ENCODE measurements at places on chromosomes 6 and 20.

DNA sequence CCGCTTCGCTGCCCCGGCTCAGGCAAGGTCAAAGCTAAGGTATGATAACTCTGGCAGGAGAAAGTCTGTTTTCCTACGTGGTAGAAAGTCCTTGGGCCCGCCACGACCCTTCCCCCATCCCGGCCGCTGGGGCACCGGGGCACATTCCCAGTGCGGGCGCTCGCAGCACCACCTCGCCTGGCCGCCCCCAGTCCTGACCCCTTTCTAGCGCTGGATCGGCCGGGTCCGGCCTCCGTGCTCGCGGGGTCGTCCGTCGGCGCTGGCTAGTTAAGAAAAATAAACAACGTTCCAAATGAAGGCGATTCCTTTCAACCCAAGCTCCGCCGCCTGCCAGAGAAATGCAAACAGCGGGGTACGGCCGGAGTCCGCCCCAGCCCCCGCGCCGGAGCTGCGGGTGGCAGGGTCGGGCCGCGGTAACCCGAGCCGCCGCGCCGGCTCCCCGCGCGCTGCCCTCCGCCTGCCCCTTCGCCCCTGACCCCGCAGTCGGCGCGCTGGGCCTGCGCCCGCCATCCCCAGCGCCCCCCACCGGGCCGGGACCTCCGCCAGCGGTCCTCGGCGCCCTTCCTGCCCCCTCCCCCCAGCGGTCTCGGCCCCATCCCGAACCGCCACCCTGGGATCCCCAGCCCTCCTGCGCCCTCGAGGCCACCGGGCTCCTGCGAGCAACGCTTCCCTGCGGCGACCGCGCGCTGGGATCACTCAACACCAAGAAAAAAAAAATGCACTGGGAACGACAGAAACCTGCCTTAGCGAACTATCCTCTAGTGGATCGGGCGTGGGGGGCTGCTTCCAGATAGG, 37.6 kb downstream of the NCR2 start:
- DNase-seq, result no peak

GRCh38 chr6:452301-453067, 60.9 kb downstream of the IRF4 start:
- DNase-seq, result no peak

DNA sequence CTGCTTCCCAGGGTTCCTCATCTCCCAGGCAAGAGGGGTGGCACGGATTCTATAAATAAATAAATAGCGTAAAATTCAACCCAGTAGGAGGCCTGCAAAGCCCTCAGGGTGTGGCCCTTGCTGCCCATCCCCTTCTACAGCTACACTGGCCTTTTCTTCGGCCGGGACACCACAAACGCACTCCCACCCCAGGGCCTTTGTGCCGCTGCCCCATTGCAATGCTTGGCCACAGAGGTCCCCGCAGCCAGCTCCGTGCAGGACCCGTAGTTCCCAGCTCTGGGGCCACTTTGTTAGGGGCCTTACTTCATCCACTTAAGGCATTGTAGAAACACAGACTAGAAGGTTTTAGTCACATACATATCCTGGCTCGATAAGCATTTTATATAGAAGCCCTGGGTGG, 151.2 kb downstream of the ERMARD start:
- no peak for DNase-seq

DNA sequence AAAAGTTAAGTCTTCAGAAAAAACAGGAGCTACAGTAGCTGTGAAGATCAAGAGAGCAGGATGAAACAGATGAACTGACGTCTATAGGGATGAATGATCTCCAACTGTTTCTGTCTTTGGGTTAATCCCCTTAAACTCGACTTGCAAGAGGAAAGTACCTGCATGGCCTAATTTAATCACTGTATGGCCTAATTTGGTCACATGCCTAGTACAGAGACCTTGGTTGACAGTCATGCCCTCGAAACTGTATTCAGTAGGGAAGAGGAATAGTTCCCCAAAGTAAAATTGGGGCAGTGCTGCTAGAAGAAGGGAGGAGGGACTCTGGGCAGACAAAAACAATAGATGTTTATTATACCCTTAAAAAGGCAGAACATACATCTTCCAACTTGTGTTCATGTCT, 10.0 kb upstream of the SMAP1 start:
- no peak for DNase-seq

GRCh38 chr6:123632641-123633040, 4.1 kb downstream of the TRDN start:
- no peak for DNase-seq

- no peak for DNase-seq
Observed at GRCh38 chr6:33144373-33144772, 47.9 kb downstream of the COL11A2 start.

- no peak for DNase-seq
Observed at GRCh38 chr6:82217018-82217586, 30.4 kb downstream of the IBTK start.

GRCh38 chr6:91081452-91082067, 494.7 kb upstream of the MAP3K7 start:
- DNase-seq, result peak; percentile 8

- no peak for DNase-seq
Observed at GRCh38 chr20:19440660-19441527, 228.5 kb downstream of the SLC24A3 start.

GRCh38 chr6:15504581-15505350, 158.1 kb downstream of the DTNBP1 start:
- no peak for DNase-seq

DNA sequence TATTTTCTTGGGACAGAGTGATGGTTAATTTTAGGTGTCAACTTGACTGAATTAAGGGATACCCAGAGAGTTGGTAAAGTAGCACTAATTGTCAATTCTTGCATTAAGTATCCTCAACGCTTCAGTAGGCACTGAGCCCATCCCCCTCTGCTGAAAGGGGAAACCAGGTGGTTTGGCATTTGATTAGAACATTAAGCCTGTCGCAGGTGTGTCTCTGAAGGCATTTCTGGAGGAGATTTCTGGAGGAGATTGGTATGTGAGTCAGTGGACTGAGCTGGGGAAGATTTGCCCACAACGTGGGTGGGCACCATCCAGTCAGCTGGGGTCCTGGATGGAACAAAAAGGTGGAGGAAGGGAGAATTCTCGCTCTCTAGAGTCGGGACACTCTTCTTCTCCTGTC, 119.8 kb downstream of the RFX6 start:
- DNase-seq, result no peak

DNA sequence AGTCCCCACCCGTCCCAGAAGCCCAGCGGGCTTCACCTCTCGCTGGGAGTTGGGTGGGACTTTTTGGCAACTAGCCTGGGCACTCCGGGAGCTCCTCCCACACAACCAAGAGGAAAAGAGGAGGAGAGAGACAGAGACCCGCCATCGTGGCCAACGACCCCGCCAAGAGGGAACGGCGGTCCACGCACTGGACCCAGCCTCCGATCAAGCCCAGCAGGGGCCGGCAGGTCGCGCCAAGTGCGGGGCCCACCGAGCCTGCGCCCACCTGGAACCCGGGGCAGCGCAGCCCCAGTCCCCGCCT, 3.0 kb upstream of the TMEM14C start:
- DNase-seq, result no peak

DNA sequence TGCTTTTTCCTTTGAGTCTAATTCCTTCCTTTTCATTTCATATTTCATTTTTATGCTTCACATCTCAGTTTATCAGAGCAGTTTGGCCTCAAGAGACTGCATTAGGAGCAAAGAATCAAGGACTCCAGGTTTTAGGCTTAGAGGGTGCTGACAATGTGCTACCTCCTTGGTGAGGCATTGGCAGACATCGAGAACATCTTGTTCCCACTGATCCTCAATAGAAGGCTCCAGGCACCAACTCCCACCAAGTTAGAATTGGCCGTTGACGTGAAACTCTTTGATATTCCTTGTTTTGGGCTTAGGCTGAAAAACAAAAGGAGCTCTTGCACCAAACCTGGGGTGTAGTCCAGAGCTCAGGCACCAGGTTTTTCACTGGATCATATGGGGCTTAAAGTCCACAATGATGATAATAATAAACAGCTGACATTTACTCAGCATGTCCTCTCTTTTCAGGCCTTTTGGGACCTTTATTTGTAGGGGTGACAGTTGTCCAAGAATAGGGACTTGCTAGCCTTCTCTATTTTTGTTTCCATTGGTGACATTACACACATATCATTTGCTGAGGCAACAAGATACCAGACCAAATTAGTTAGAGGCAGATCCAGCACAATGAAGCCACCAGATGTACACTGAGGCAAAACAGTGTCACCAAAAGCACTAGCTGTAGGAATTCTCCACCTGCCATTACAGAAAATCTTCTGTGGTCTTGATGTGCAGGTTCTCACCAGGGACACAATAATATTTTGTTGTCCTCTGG, 81.0 kb upstream of the ENPP5 start:
- DNase-seq, result no peak

DNA sequence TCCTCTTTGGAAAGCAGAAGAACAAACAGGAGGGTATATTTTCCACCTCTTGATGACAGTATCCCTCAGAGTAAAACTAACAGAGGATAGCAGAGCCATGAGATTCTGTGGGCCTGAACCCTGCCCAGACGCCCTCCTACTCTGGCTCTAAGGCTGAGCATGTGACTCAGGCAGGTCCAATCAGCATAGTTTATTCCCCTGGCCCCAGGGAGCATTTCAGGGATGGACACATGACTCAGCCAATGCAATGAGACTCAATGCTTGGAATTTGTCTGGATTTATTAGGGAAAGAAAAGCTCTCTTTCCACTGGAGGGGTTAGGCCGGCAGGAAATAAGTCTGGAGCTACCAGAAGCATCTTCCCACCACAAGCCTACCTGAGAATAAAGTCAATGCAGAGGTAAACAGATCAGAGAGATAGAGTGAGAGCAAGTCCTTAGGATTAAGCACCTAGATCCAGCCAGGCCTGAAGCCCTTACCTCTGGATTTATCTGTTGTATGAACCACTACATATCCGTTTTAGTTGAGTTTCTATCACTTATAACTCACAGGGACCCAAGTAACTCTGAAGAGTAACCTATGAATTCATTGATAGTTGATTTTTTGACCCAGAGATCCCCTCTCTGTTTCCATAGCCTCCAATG, 68.2 kb upstream of the EYA2 start:
- no peak for DNase-seq

Measured in CD4-positive, alpha-beta T cell treated with Interleukin-10 for 1 hour (primary cell).